ENCODE measurements at places on chromosomes 13 and 19.

DNA sequence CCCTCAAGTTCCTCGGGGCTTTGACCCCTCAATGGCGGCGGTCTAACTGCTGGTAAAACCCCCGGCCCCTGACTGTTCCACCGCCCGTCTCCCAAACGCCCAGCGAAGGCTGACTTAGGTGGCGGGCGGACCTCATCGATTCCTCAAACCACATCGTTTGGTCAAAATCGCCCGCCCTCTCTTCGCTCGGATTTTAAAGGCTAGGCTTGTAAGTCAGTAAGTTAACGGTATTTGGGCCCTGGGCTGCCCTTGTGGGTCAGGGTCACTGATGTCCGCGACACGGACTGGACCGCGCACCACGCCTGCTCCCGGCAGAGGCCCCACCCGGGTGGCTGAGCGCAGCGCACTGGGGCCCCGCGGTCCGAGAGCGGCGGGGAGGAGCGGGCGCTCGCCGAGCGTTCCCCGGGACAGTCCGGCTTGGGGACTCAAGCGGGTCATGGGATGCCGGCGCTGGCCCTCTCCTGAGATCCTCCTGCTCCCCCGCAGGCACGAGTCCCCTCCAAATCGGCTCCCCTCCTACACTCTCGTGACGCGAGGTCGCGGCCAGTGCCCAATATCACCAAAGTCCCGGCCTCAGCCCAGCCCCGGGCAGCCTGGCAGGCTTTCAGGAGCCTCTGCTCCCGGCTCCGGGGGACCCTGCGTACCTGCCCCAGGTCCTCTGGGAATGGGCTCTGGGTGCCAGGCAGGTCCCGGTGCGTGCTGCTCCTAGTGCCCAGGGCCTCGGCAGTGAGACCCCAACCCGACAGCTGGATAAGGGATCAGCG is 1.0 kb downstream of the FLT1 start:
- no peak for DNase-seq

DNA sequence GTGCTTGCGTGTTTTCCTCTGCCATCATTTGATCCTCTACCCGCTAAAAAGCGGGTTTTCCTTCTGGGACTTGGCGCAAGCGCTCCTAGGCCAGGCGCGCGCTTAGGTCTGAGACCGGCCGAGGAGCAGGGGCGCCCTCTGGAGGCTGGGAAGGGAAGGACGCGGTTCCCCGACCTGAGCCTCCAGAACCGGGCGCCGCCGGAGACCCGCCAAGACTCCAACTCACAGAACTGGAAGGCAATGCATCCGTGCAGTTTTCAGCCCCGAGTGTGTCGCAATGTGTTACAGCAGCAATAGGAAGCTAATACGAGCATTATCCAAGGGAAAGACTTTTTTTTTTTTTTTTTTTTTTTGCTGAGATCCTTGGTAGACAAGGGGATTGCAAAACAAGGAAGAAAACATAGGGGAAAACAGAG is 190.9 kb downstream of the COL4A1 start:
- peak; percentile 14 for DNase-seq

GRCh38 chr13:79837741-79838450 is 356.9 kb downstream of the NDFIP2 start:
- no peak for DNase-seq

DNA sequence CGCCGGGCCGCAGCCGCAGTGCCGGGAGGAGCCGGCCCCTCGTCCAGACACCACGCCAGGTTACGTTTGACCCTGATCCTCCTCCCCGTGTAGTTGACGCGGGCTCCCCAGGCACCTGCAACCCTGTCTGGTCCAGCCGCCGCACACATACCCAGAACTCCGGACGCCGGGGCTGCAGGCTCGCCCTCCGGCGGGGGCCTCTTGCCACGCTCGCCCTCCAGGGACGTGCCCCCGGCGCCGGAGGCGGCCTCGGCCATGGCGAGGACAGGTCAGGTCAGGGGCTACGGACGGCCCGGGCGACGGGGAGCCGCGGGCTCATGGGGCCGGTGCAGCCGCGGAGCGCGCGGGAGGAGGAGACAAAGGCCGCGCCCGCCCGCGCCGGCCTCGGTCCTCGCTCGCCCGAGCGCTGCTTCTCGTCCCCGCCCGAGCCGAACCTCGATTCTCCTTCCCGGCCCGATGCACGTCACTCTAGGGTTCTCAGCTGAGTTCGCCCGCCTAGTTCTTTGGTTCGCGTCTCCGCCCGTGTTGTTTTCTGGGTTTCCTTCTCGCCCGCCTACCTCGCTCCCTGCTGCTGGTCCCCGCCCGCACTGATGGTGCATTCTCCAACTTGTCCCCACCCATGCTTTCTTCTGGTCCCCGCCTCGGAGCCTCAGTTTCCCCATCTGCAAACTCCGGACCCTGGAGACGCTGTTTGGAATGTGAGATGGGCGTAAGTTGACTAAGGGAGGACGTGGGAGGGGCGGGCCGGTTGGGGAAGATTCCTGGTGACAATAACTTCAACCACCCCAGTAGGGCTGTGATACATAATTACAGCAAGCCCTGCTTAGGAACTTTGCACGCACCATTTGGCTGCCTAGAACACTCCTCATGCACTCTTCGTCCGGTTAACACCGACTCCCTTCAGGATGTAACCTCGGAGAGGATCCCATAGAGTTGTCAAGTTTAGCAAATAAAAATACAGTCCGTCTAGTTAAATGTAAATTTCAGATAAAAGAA is at the start of gene ANO8:
TSS of gene ANO8 (minus strand) at position 442 of the 996 bp plus-strand sequence. CDS start at position 257, 185 bp downstream.
- peak; percentile 94 for DNase-seq

DNA sequence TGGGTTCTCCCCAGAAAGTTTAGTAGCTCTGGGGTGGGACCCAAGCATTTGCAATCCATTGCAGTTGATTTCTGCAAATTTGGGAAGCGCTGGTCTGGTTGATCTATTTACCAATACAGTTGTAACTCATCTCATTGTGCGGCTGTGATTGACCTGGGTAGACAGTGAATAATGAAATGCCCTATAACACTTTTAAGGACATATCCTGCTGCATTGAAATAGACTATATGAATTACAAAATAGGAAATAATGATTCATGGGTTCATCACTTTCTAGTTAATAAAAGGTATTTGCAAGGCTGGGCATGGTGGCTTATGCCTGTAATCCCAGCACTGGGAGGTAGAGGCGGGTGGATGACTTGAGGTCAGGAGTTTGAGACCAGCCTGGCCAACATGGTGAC is 59.0 kb upstream of the FARP1 start:
- DNase-seq, result no peak

DNA sequence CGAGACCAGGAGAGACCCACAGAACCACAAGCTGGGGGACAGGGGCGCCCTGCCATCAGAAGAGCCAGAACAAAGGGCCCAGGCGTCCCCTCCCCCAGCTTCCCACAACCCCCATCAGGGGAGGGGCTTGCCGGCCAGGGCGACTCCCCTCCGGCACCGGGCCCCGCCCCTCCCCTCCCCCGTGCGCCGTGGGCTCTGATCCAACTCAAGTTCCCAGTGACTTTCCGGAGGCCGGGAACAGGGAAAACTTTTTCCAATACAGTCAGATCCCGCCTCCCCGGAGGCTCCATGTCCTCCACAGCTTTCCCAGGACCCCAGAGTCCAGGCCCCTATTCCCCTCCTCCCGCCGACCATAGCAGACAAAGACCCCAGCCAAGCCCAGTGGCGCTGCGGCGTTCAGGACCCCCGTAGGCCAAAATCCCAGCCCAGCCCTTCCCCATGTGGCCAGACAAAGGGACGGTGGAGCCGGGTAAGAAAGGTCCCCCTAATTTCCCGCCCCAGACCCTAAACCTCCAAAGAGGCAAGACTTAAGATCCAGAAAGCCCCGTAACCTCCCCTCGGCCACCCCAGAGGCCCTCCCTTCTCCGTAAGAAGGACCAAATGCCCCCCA is 673 bp downstream of the TEAD2 start:
- no peak for DNase-seq

- DNase-seq, result no peak
Observed at GRCh38 chr13:64272681-64273080, 2857.0 kb upstream of the PCDH20 start.

GRCh38 chr19:1363599-1363998 is 20.1 kb upstream of the NDUFS7 start:
- no peak for DNase-seq

DNA sequence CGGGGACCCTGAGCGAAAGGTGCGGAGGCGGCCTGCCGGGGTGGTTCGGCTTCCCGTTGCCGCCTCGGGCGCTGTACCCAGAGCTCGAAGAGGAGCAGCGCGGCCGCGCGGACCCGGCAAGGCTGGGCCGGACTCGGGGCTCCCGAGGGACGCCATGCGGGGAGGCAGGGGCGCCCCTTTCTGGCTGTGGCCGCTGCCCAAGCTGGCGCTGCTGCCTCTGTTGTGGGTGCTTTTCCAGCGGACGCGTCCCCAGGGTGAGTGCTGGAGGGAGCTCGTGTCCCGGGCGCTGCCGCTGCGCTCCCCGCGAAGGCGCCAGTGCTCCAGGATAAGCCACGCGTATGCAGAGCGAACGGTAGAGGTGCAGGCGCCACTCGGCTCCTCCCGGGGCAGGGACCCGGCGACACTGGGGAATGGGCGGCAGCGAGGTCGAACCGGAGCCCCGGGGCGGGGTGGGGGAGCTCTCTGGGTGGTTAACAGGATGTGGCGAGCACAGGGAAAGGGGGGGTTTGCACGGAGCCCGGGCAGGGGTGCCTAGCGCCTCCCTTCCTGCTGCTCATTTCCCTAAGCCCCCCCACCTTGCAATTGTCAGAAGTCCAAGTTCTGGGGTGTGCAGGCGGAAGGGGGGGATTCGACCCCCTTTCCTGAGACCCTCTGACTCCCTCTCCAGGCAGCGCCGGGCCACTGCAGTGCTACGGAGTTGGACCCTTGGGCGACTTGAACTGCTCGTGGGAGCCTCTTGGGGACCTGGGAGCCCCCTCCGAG is at the start of gene IL27RA:
TSS of gene IL27RA (plus strand) at position 44 of the 762 bp plus-strand sequence. CDS start at position 155, 111 bp downstream.
- DNase-seq, result peak; percentile 70

- DNase-seq, result no peak
Observed at GRCh38 chr13:51168623-51169022, 53.6 kb upstream of the FAM124A start.

DNA sequence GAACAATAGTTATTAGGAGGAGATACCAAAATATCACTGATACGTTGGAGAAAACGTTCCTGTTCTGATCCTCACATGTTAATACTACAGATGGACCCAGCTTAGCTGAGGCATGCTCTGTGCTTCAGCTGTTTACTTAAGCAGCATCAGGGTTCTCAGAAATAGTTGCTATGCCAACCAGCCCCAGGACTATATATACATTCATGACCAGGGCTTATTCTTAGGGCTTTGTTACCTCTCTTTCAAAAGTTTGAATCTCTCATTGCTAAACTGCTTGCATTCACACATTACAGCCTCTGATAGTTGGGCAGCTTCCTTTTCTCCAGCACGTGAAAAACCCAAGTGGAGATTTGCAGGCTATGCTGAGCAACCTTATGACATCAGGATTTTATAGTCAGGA is 800.4 kb downstream of the DIAPH3 start:
- DNase-seq, result no peak

DNA sequence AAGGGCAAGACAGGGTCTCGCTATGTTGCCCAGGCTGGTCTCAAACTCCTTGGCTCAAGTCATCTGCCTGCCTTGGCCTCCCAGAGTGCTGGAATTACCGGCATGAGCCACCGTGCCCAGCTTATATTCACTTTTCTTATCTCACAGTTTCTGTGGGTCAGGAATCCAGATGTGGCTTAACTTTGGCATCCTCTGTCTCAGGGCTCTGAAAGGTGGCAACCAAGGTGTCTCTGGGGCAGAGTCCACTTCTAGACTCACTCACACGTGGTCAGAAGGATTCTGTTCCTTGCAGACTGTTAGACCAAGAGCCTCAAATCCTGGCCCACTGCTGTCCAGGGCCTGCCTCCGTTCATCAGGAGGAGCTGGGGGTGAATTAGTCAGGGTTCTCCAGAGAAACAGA is 7.6 kb upstream of the LMNB2 start:
- no peak for DNase-seq

DNA sequence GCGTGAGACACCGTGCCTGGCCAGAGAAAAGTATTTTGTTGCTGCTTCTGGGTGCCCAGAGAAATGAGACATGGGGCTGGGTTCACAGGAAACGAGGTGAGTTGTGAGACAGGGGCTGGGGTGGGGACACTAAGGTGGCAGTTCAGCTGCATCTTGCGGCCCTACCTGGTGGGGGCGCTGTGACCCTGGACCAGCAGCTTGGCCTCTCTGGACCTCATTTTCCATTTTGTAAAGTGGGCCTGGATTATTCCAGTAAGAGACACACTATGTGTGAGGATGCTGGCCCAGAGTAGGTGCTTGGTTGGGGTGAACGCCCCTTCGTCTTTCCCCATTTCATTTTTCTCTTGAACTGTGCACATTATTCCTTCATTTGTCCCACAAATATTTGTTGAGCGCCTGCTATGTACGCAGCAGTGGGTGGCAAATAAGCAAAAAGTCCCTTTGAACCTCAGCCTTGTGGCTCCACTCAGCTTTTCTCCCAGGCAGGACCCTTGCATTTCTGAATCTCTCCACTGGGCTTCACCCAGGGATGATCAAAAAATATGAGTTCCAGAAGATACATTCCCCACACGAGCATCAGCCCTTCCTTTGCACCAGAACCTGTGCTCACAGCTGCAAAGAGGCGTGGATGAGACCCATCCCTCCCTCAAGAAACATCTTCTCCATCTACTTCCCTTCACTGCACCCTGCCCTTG is 26.6 kb upstream of the OR10H1 start:
- DNase-seq, result no peak

DNA sequence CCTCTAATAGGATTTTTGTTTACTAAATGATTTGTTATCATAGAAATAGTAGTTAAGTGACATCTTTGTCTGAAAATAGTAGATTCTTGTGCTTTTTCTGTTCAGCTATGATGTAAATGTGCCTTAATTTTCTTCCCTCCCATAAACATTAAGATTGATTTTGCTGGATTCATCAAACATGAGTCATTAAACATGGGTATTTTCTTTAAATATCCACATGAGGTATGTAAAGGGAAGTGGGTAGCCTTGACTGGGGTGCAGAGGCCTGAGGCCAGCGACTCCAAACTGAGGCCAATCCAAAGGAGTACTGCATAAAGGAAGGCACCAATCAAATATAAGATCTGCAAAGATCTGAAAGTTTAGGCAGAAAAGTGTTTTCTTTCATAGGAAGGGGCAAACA is 3.7 kb downstream of the ZNF136 start:
- DNase-seq, result no peak

GRCh38 chr13:27960362-27961226 is 8.5 kb downstream of the CDX2 start:
- no peak for DNase-seq

DNA sequence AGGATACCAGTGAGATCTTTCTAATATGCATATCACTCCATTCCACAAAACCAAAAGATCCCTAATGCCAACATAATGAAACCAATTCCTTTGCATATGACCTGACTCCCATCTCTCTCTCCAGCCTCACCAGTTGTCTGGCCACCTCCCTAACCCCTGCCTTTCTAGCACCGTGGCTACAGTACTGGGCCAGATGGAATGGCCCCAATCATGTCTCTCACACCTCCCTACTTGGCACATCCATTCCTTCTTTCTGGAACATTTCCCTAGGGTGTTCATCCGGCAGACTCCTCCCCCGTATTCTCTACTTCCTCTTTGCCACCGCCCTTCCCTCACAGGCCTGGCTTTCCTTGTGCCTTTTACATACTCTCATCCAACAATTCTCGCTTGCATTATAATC is 62.0 kb downstream of the GPALPP1 start:
- no peak for DNase-seq

- no peak for DNase-seq
Observed at GRCh38 chr19:29634002-29634401, 27.9 kb downstream of the POP4 start.

All from T follicular helper cell (primary cell).